Activated T-helper 9 cell treated with anti-CD3 and anti-CD28 coated beads, Interleukin-2, amount 50 U/mL, for 16 hours (primary cell): ENCODE measurements at places on chromosomes 1 and 21.

DNA sequence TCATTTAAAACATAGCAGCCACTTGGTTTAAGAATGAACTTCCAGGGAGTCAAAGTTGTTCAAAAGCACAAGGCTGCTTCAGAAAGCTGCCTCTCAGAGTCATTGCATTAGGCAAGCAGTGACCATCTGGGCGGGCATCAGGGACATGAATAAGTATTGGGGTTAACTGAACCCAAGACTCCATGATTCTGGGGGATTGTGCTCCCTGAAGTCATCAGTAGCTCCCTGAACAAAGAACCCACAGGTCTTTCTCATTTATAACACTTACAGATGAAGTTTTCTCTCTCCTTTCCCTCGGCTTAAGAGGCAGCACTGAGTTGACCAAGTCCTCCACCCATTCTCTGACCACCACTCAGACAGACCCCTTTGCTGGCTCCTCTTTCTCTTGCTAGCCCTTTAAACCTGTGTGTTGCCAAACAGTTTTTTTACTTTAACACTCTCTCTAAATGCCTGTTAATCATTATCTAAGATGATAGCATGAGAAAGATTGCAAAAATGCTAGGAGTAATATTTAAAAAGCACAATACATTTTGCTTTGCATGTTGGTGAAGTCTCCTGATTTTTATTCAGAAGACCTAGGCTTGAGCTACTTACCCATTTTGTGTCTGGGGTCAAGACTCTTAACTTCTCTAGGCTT lies 77.0 kb upstream of the ARHGAP29 start:
- no peak for DNase-seq

DNA sequence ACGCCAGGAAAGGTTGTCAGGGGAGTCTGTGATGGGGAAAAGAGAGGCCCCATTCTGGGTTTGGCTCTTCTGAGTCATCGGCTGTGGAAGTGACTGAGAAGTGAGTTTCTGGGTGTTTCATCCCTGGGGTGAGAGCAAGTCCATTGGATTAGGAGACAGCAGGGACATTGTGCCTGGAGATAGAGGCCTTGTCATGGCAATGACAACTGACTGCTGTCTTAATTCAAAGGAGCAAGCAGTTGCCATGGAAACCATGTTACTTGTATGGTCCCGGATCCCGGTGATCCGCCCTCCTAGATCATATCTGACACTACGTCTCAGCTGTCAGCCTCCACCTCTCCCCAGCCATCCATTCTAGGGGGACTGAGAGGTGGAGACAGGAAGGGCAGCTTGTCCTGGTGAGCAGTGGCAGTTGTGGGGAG lies 34.4 kb downstream of the KIAA0040 start:
- no peak for DNase-seq

DNA sequence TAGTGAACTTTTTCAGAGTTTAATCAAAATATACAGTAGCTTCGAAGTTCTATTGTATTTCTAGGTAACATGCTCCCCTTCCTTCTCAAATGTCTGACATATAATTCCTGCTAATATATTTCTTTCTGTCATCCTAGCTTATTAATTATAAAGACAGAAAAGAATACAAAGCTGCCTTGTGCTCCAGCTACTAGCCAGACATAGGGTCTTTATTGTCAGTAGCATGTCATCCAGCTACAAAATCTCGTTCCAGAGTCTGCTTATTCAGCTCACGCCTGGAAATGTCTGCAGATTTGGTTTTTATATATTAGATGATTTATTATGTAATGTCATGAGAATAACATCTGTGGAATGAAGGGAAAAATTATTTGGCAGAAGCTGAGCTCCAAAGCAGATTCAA lies 1102.8 kb downstream of the BRINP3 start:
- no peak for DNase-seq

- DNase-seq, result no peak
Observed at GRCh38 chr1:100750005-100750885, 30.7 kb downstream of the VCAM1 start.

- no peak for DNase-seq
Observed at GRCh38 chr21:36966821-36967768, 626 bp upstream of the HLCS start.

DNA sequence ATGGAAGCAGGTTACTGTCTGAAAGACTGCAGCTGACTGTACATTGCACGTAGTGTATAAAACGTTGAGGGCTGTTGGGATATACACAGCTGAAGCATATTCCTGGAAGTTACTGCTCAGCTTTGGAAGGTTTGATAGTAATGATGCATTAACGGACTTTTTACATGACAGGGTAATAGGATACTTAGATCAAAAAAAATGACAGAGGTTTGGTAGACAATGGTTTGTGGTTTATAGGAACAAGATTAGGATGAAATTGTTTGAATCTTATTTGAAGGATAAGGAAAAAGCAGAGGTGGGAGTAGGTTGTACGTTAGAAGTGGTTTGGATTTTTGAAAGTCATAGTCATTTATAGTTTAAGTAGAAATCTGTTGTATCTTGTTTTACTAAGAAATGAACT lies 33.0 kb downstream of the ADGRL2 start:
- no peak for DNase-seq

- no peak for DNase-seq
Observed at GRCh38 chr1:83131692-83131955, 867.3 kb downstream of the TTLL7 start.

DNA sequence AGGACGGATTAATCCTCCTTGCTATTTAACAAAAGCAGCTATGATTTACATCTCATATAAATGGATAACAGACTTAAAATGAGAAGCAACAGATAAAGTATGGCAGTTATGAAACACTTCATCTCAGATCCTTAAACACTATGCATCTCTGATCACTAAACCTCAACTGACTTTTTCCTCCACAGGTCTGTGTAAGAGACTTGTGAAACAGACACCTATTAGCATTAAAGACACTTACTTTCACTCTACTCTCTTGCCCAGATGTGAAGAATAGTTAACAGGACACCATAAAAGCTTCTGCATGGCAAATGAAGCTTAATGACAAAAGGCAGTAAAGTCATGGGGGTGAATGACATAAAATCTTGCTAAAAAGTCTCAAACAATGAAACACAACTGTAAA lies 6.2 kb downstream of the LIN9 start:
- no peak for DNase-seq
